Stimulated activated CD8-positive, alpha-beta memory T cell treated with anti-CD3 and anti-CD28 coated beads, Interleukin-15, amount 100 ng/mL, for 4 hours (primary cell): ENCODE measurements at places on chromosomes 2 and 18.

- DNase-seq = no peak
Measured at GRCh38 chr2:160388464-160389263, 104.9 kb downstream of the RBMS1 start.

GRCh38 chr2:144267239-144267638 is 252.7 kb downstream of the ZEB2 start:
- no peak for DNase-seq

DNA sequence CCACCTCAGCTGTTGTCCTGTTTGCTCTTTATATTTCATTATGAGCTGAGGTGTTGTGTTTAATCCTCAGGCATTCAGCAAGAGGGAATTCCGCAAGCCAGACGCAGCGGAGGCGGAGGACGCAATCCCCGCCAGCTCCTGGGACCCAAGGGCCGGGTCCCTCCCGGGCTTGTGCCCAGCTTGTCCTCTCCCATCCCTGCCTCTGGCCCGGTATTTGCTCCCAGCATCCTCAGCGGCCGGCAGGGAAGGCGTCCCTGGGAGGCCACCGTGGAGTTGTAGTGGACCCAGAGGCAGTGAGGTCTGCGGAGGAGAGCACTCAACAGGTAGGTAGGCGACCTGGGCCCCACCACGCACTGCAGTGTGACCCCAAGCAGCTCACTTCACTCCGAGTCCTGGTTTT is 42.5 kb upstream of the FOSL2 start:
- no peak for DNase-seq

DNA sequence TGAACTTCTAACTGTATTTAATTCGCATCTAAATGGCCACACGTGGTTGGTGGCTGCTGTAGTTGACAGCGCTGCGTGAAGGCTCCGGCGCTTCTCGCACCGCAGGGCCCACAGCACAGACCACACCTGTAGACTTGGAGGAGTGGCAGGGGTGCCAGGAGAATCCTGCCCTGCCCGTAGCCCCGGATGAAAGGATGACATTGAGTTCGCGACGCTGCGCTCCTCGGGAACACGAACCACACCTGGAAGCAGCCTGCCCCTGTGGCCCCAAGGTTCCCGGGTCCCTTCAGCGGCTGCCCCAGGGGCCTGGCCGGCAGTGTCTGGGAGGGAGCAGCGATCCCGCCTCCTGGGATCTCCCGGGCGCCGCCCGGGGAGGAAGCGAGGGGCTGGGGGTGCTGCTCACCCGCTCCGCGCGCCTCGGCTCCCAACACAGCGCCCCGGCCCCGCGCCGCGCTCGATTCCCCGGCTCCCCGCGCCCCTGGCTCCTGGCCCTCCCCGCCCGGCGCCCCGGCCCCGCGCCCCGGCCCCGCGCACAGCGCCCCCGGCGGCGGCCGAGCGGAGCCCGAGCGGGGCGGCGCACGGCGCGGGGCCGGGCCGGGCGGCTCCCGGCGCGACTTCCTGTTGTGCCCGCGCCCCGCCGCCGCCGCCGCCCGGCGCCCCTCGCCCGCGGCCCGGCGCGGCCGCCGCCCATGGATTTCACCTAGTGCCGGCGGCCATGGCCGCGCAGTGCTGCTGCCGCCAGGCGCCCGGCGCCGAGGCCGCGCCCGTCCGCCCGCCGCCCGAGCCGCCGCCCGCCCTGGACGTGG is at the start of gene RNPEPL1:
RNPEPL1 (plus strand) TSS at position 613 of the 806 bp plus-strand sequence; CDS start at position 716, 103 bp downstream.
- no peak for DNase-seq

DNA sequence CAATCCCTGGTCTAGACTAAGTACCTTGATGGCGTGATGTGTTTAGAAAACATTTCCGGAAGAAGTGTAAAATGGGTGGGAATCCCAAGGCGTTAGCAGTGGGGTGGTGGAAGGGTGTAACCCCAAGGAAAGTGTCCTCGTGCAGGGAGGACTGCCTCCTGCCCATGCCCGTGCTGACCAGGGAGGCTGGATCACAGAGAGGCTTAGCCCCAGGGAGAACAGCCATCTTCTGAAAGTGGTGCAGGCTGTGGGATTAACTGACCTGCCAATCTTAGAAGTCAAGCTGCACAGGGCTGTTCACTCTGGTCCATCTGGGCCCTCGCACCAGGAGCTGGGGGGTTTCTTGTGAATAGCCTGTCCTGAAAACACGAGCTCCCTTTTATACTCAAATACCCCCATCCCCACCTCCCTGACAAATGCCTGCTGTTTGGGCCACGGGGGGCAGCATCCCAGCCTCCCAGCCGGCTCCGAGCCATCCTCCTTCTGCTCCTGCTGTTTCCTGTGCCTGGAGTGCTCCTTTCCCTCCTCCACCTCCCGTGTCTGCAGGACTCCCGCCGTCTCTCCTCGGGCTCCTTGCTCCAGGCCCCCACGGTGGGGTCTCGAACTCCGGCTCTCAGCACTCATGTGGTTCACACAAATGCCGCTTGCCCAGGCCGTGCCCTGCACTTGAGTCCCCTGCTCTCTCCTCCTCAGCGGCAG is 52.1 kb upstream of the PXDN start:
- no peak for DNase-seq

GRCh38 chr2:224807153-224807964 is 91.2 kb upstream of the CCDC195 start:
- no peak for DNase-seq

GRCh38 chr18:69233465-69234054 is 167.1 kb upstream of the DOK6 start:
- DNase-seq = no peak

- no peak for DNase-seq
Measured at GRCh38 chr2:146246736-146247523, 1597.9 kb upstream of the ACVR2A start.

- DNase-seq = no peak
Measured at GRCh38 chr18:2871111-2871720, 24.4 kb downstream of the EMILIN2 start.

GRCh38 chr2:150465703-150466569 is 21.5 kb downstream of the RND3 start:
- no peak for DNase-seq

DNA sequence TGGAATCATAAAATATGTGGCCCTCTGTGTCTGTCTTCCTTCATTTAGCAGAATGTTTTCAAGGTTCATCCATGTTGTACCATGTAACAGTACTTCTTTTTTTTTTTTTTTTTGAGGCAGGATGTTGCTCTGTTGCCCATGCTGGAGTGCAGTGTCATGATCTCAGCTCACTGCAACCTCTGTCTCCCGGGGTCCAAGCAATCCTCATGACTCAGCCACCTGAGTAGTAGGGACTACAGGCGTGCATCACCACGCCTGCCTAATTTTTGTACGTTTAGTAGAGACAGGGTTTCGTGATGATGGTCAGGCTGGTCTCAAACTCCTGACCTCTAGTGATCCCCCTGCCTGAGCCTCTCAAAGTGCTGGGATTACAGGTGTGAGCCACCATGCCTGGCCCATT is 31.2 kb downstream of the RAB1A start:
- DNase-seq = no peak

GRCh38 chr18:54191352-54191751 is 33.1 kb downstream of the MBD2 start:
- DNase-seq = no peak

GRCh38 chr2:150012986-150013385 is 425.4 kb upstream of the MMADHC start:
- DNase-seq = no peak

GRCh38 chr2:195498176-195498575 is 158.8 kb upstream of the SLC39A10 start:
- peak; percentile 21 for DNase-seq

DNA sequence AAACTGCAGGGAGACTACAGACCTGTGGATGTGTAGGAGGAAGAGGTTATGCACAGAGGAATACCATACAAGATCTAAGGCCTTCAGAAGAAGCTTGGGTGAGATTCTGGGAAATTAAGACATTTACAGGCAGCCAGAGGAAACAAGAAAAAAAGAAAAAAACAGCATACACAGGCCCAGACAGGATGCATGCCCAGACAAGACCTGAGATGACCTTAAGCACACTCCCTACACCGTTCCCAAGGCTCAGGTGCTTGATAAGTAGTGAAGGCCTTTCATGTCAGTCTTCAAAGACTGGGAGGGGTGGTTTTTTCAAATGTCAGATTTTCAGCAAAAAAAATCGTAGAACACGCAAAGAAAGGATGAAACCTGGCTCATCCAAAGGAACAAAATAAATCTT is 83.0 kb downstream of the CCDC138 start:
- no peak for DNase-seq

DNA sequence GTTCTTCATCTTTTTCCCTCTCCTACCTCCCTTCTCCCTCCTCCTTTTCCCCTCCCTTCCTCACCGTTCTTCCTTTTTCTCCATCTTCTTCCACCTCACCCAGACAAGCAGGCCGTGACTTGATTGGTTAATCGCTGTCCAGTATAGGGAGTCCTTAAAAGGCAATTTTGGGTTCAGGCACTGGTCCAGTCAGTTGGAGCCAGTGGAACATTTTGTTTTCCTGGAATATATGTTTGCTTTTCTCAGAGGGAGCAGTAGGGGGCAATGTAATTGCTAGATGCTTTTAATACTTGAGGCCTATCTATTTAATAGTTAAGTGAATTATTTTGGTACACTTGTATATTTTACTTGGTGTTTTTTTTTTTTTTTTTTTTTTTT is 15.0 kb downstream of the ELAC1 start:
- no peak for DNase-seq

DNA sequence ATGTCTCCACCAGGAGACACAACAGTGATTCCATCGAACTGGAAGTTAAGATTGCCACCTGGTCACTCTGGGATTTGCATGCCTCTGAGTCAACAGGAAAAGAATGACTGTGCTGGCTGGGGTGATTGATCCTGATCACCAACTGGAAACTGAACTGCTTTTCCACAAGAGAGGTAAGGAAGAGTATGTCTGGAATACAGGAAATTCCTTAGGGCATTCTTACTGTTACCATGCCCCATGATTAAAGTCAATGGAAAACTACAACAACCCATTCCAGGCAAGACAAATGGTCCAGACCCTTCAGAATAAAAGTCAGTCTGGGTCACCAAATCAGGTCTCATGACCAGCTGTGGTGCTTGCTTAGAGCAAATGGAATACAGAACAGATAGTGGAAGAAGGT is 12.0 kb upstream of the DDX1 start:
- no peak for DNase-seq

- no peak for DNase-seq
Measured at GRCh38 chr2:102106133-102106556, 36.4 kb upstream of the IL1R1 start.

DNA sequence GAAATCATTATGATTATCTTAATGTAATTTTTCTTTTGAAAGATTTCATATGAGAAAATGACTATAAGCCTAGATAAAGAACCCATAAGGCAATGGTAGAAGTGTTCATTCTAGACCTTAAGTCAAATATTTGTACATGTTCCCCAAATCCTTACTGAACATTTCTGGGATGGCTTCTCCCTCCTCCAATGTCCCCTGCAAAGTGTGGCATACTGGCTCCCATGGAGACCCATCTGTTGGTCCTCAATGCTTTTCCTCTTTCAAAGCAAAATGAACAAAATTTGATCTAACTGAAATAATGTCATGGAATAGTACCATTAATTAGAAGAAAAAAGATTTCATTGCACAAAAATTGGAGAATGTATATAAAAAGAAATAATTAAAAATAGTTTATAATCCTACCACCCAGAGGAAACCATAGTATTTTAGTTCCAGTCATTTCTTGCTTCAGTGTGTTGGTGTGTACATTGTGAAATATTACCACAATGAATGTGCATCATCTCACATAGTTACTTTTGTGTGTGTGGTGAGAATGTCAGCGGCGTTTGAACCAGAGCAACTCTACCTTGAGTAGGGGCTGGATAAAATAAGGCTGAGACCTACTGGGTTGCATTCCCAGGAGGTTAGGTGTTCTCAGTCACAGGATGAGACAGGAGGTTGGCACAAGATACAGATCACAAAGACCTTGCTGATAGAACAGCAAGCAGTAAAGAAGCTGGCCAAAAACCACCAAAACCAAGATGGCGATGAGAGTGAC is 181.3 kb downstream of the UXS1 start:
- DNase-seq = no peak

DNA sequence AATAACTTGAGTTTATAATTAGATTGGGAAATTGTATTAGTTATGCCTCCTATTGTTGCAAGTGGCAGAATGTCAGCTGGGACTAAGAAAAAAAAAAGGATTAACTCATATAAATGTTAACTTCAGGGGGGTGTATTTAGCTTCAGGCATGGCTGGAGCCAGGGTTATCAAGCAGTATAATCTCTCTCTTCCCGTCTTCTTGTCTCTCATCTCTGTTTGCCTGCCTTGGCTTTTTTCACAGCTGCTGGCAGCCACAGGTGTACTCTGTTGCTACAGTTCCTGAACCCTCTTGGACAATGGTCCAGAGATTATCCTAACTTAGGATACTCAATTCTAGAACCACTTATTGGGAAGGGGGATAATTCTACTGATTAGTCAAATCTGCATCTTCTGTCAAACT is 370.7 kb upstream of the MEX3C start:
- DNase-seq = no peak

DNA sequence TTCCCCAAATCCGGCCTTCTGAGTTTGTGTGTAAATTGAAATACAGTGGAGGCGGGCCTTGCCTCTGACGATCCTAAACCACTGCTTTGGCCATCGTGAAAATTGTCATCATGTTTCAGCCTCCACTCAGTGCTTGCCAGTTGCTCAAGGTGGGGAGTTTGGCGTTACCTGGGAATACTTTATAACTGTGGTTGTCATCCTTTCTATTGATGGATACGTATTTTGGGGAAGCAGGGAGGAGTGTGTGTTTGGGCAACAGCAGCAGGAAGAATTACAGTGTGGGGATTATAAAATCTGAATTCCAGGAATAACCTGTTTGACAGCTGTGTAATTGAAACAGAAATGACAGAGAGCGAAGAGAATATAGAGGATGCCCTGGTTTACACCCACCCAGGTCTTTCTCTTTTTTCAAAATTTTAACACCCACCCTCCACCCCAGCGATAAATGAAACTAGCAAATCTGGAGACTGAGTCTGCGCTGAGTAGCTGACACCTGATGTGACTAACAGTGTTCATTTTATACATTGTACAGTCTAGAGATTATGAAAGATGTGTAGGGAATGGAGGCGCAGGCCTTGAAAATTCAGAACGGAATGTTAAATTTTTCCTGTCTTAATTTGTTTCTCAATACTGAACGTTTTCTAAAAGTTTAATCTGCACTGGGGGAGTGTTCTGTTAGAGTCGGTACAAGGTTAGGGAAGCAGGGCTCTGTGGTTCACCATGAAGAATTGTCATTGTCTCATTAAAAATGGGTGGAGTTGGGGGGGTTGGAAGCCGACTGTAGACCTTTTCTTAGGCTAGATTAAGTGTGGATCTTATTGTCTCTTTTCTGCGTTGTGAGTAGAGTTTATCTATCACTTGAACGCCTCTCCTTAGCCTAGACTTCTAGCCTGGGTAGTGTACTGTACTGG is 1.6 kb downstream of the MAP4K4 start:
- DNase-seq = no peak

- no peak for DNase-seq
Measured at GRCh38 chr18:12102136-12102842, 8.6 kb downstream of the ANKRD62 start.

- DNase-seq = no peak
Measured at GRCh38 chr2:137872577-137872976, 91.7 kb upstream of the HNMT start.

GRCh38 chr18:29241199-29241598 is 1064.3 kb upstream of the CDH2 start:
- DNase-seq = no peak
